ENCODE measurements at places on chromosomes 12 and 14. TPM values are rescaled to one million over a fixed set of nuclear protein-coding genes. Genes with fewer than 3 reads are reported as not detected.

DNA sequence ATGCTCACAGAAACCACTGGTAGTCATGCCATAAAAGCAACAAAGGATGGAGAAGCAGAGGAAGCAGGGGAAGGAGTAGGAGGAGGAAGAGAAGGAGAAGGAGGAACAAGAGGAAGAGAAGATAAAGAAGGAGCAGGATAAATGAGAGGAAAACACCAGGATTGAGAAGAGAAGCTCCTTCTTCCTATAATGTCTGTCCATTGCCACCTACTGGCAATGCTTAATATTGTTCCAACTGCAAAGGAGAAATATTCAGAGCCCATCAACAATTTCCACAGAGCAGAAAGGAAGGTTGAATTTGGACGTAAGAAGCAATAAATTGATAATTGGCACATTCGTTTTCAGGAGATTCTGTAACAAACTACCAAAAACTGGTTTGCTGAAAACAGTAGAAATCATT lies 898.4 kb downstream of the SLC16A7 start:
- H3K27ac ChIP-seq: no peak overlapping the region
- DNase-seq: peak; percentile 26
- no peaks in the 10 kb centered on the region for H3K27me3 ChIP-seq
- H3K4me3 ChIP-seq: no peak overlapping the region

- no peaks in the 10 kb centered on the region for H3K36me3 ChIP-seq
- no peaks in the 10 kb centered on the region for H3K27me3 ChIP-seq
- H3K4me1 ChIP-seq: no peaks in the 10 kb centered on the region
- H3K4me3 ChIP-seq: no peak overlapping the region
- peak; percentile 23 for DNase-seq
These were observed 417.2 kb upstream of the NOVA1 start for GRCh38 chr14:27015065-27015464.

DNA sequence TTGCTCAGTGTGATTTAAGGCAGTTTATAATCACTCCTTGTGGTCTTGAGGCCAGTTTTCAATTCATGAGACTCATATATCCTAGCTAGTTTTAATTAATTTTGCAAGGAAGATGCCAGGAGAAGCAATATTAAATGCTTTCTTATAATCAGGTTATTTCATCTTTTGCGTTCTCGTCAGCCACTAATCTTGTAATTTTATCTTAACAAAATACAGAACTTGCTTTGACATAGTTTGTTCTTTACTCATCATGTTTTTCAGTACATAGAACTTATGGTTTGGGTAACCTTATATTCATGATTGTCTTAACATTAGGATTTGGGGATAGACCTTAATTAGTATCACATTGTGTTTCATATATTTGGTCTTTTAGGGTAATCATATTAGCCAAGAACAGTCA lies 76.0 kb downstream of the LIN52 start:
- no peak overlapping the region for H3K27ac ChIP-seq
- no peaks in the 10 kb centered on the region for H3K27me3 ChIP-seq
- no peak for DNase-seq

GRCh38 chr12:91406920-91407341 lies 224.3 kb upstream of the DCN start:
- no peaks in the 10 kb centered on the region for H3K36me3 ChIP-seq
- DNase-seq: no peak

- H3K27ac ChIP-seq: no peak overlapping the region
- H3K27me3 ChIP-seq: no peaks in the 10 kb centered on the region
- no peak overlapping the region for H3K4me3 ChIP-seq
- no peaks in the 10 kb centered on the region for H3K4me1 ChIP-seq
- H3K36me3 ChIP-seq: no peaks in the 10 kb centered on the region
These were observed 38.8 kb downstream of the EVL start for GRCh38 chr14:100104006-100104352.

GRCh38 chr12:10607885-10608458 lies 5.4 kb downstream of the MAGOHB start:
- H3K4me3 ChIP-seq: no peak overlapping the region
- no peak overlapping the region for H3K27ac ChIP-seq
- no peak for DNase-seq

DNA sequence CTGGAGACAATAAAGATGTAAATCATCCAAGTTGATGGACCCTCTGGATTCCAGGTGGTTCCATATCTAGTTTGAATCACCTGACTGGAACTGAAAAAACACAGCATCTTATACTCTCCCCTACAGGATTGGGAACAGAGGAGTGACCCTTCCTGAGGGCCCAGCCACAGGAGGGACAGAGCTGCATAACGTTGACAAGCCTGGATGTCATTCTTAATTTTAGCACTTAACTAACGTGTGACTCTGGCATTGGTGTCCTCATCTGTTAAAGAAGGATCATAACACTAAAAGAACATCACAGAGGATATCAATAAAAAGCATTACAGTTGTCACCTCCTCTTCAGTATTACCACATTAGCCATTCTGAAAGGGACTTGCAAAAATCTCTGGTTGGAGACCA lies 47.7 kb downstream of the STON2 start:
- no peak overlapping the region for H3K27ac ChIP-seq
- no peak for DNase-seq
- no peaks in the 10 kb centered on the region for H3K36me3 ChIP-seq
- no peaks in the 10 kb centered on the region for H3K27me3 ChIP-seq
- H3K4me1 ChIP-seq: no peaks in the 10 kb centered on the region

GRCh38 chr14:104895786-104896661 lies 28.7 kb upstream of the PLD4 start:
- peaks cover 3% of the 10 kb centered on the region for H3K27me3 ChIP-seq
- DNase-seq: no peak
- no peak overlapping the region for H3K27ac ChIP-seq
- peaks cover 11% of the 10 kb centered on the region for H3K4me1 ChIP-seq
- H3K4me3 ChIP-seq: no peak overlapping the region
- H3K36me3 ChIP-seq: no peaks in the 10 kb centered on the region

- no peaks in the 10 kb centered on the region for H3K36me3 ChIP-seq
- peaks cover 14% of the 10 kb centered on the region for H3K4me1 ChIP-seq
- no peak for DNase-seq
- no peak overlapping the region for H3K4me3 ChIP-seq
- H3K27me3 ChIP-seq: no peaks in the 10 kb centered on the region
These were observed 3.5 kb downstream of the SLC15A4 start for GRCh38 chr12:128820253-128820652.

- H3K4me1 ChIP-seq: no peaks in the 10 kb centered on the region
- H3K27me3 ChIP-seq: no peaks in the 10 kb centered on the region
- no peak overlapping the region for H3K27ac ChIP-seq
These were observed 14.2 kb downstream of the KMT5A start for GRCh38 chr12:123398177-123398549.

GRCh38 chr14:86796221-86797074 lies 1196.5 kb downstream of the GALC start:
- H3K4me3 ChIP-seq: no peak overlapping the region
- H3K36me3 ChIP-seq: no peaks in the 10 kb centered on the region
- no peak overlapping the region for H3K27ac ChIP-seq
- H3K4me1 ChIP-seq: no peaks in the 10 kb centered on the region
- no peaks in the 10 kb centered on the region for H3K27me3 ChIP-seq

DNA sequence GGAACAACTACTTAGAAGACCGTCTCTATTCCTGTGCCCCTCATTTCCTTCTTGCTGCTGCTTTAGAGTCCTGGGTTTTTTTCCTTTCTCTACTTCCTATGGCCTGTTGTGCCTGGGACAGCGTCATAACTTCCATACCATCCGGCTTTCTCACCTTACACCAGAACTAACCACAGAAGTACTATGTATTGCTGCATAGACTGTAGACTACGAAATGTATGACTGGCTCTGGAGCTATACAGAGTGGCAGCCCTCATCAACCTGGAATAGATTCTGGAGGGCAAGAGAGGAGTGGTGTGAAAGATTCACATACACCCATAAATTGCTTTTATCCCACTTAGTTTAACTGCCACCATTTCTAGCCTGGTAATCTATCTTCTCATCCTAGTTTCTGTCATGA lies 16.9 kb upstream of the SRP54 start:
- no peaks in the 10 kb centered on the region for H3K27me3 ChIP-seq
- DNase-seq: no peak
- no peak overlapping the region for H3K4me3 ChIP-seq
- no peaks in the 10 kb centered on the region for H3K4me1 ChIP-seq
- H3K27ac ChIP-seq: no peak overlapping the region

DNA sequence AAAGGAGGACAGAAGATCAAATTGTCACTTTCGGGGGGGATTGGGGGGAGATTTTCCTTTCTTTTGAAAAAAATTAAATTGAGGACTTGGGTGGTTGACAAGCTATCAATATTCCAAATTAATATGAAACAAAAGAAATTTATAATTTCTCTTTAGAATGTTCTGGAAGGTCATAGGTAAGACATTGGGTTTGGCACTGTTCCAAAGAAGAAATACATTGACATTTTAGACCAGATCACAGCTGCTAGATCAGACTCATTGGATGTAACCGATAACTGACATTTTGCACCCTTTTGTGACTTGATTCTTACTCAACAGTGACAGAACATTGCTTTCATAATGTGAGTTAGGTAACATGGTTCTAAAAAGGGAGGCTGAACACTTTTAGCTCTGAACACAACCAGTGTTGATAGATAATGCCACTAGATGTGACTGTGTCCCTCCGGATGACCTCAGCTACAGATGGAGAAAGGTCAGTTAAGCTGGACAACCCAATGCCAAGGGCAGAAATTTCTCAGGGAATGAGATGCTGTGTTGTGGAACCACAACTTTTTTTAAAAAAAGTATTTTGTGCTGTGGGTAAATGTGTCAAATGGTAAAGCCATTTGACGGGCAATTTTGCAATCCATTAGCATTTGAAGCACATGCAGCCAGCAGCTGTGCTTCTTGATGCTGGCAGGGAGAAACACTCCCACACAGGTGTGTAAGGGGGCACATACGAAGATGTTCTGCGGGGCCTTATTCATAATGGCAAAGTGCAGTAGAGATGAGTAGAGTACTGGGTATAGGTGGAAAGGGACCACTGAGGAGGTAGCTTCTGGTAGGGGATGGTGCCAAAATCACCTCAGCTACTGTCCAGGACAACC lies 62.9 kb downstream of the RFX4 start:
- no peak overlapping the region for H3K27ac ChIP-seq
- no peak for DNase-seq
- no peaks in the 10 kb centered on the region for H3K27me3 ChIP-seq
- no peaks in the 10 kb centered on the region for H3K36me3 ChIP-seq
- H3K4me3 ChIP-seq: no peak overlapping the region
- H3K4me1 ChIP-seq: no peaks in the 10 kb centered on the region

- no peak overlapping the region for H3K4me3 ChIP-seq
- no peaks in the 10 kb centered on the region for H3K27me3 ChIP-seq
- no peaks in the 10 kb centered on the region for H3K36me3 ChIP-seq
- no peak for DNase-seq
- H3K27ac ChIP-seq: no peak overlapping the region
These were observed 61.1 kb upstream of the CDKN3 start for GRCh38 chr14:54335569-54336155.

DNA sequence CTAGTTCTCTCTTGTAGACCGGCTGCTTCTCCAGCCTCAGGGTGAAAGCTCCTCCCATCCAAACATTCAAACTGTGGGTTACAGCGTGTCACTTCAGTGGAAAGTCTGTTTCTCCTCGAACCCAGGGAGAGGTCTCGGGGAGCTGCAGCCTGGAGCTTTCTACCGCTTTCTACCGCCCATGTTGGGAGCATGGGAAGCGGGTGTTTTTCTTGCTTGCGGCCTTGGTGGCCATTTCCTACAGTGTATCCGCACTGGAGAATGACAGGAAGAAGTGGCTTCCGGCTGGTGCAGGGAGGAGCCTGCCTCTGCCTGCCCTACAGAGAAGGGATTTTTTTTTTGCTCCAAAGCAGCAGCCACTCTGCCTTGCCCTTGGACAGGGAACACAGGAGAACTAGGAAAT lies 21.2 kb downstream of the ZFP36L1 start:
- DNase-seq: no peak
- no peak overlapping the region for H3K4me3 ChIP-seq
- no peaks in the 10 kb centered on the region for H3K27me3 ChIP-seq
- H3K36me3 ChIP-seq: no peaks in the 10 kb centered on the region

DNA sequence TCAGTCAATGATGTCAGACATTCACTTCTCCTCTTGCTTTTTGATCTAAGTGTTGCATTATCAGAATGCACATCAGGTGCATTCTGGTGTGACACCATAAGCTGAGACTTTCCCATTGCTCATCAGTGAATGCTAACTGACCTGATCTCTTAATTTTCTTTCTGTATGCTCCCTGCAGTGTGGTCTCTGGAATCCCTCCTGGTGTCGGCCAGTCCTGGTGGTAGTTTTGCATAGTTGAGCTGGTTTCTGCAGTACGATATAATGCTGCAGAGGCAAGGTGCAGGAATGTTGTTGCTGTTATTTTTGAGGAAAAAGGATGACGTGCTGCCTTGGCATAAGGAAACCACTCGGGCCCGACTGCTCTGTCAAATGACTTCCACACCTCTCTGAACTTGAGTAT lies 11.0 kb upstream of the SRP54 start:
- no peaks in the 10 kb centered on the region for H3K27me3 ChIP-seq
- H3K36me3 ChIP-seq: peaks cover 6% of the 10 kb centered on the region
- no peak overlapping the region for H3K27ac ChIP-seq
- H3K4me1 ChIP-seq: no peaks in the 10 kb centered on the region
- no peak overlapping the region for H3K4me3 ChIP-seq

GRCh38 chr12:79687711-79688260 lies 3.0 kb downstream of the PAWR start:
- no peaks in the 10 kb centered on the region for H3K36me3 ChIP-seq
- H3K4me1 ChIP-seq: peaks cover 22% of the 10 kb centered on the region
- no peaks in the 10 kb centered on the region for H3K27me3 ChIP-seq
- DNase-seq: peak; percentile 11

GRCh38 chr12:116955382-116956021 lies 44.8 kb downstream of the FBXW8 start:
- no peak overlapping the region for H3K27ac ChIP-seq
- H3K27me3 ChIP-seq: no peaks in the 10 kb centered on the region
- H3K4me1 ChIP-seq: peaks cover 17% of the 10 kb centered on the region
- H3K4me3 ChIP-seq: no peak overlapping the region
- no peak for DNase-seq

GRCh38 chr12:8629486-8630033 lies 16.9 kb upstream of the AICDA start:
- H3K27me3 ChIP-seq: no peaks in the 10 kb centered on the region
- H3K27ac ChIP-seq: peak overlapping the region; percentile 71
- peaks cover 9% of the 10 kb centered on the region for H3K4me1 ChIP-seq
- DNase-seq: peak; percentile 44

DNA sequence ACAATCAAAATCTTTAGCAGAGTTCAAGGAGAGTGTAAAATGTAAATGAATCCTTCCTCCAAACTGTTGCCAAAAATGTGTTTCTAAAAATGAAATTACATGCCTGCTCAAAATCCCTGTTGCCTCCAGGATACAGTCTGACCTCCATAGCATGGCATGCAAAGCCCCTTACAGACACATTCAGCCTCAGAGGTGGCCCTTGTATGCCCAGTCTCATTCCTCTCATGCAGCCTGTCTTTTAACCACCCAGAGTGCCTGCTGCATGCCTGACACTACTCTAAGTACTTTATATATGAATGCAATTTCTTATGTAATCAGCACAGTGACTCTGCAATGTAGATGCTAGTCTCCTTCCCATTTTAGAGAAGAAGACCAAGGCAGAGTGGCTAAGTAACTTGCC lies 24.4 kb upstream of the PTPRQ start:
- no peaks in the 10 kb centered on the region for H3K27me3 ChIP-seq
- no peak overlapping the region for H3K27ac ChIP-seq
- H3K4me3 ChIP-seq: no peak overlapping the region
- no peaks in the 10 kb centered on the region for H3K4me1 ChIP-seq
- no peaks in the 10 kb centered on the region for H3K36me3 ChIP-seq

The PLEKHH1 gene
- 29.9 TPM for total RNA-seq

The A2M gene
- 63.5 TPM for total RNA-seq

The ERP29 gene
- total RNA-seq: 105 TPM

The SLC17A8 gene
- total RNA-seq: not detected

The INSM2 gene
- total RNA-seq: not detected

The OR4E2 gene
- not detected for total RNA-seq

The NGB gene
- not detected for total RNA-seq

The ZBTB25 gene
- 11.3 TPM for total RNA-seq

The SLC10A1 gene
- not detected for total RNA-seq

The ZFHX2 gene
- 4.2 TPM for total RNA-seq

The DDX51 gene
- total RNA-seq: 15.6 TPM

The KRT80 gene
- not detected for total RNA-seq

The POTEG gene
- not detected for total RNA-seq

The PROX2 gene
- total RNA-seq: not detected
